Activated T-helper 17 cell treated with anti-CD3 and anti-CD28 coated beads, Interleukin-2, amount 50 U/mL, for 72 hours (primary cell): ENCODE measurements at places on chromosomes 1 and 21.

DNA sequence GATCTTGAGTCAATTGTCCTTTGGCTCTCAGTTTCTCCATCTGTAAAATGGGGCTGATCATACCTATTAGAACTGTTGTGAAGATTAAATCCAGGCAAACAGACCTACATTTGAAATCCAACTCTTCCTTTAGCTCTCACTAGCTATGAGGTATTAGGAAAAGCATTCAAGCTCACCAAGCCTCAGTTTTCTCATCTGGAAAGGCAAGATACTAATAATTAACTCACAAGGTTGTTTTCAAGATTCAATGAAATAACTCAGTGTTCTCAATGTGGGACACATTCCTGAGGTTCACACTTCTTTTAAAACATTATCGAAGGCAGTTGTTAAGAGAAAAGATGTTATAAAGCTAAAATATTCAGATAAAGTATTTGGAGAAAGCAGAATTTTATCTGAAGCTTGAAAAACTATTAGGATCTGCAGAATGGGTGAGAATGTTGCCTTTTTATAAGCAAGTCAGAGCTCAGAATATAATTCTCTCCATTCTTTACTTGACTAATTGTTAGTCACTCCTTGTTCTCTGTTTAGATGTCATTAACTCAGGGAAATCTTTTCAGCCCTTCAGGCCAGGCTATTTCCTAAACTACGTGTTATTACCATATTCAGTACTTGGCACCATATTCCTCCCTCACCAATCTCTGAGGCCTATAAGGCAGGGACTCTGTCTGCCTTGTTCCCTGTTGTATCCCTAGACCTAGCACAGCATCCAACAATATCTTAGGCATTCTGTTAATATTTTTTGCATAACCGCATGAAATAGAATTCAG, 72.0 kb upstream of the VAV3 start:
- no peak for ATAC-seq

- no peak for ATAC-seq
Measured at GRCh38 chr1:161164901-161165610, 1.2 kb upstream of the PPOX start.

GRCh38 chr1:184494929-184495328, 108.1 kb downstream of the C1orf21 start:
- ATAC-seq = no peak

DNA sequence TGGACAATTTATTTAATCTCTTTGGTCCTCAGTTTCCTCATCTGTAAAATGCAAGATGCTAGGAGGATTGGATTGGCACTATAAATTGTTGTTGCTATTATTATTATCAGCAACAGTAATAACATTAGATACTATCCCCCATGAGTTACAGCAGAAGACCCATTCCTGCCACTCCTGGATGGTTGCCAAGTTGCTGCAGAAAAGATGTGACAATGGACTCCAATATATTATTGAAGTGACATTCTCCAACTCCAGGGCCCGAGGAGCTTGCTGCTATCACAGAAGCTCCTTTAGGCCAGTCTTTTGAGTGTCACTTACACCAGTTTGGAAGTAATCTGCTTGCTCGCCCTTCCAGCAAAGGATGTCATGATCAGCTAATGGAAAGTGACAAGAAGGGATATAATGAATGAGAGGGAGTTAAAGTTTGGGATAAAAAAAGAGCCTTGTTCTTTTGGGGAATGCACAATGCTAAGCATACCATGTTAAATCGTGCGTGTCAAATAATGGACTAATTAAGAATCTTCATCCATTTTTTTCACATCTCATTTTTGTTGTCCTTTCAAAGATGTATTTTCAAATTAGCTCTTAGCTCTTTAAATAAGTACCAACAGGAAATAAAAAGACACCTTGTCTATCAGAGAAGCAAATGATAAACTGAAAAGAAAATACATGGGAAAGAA, 19.5 kb upstream of the PROX1 start:
- no peak for ATAC-seq

DNA sequence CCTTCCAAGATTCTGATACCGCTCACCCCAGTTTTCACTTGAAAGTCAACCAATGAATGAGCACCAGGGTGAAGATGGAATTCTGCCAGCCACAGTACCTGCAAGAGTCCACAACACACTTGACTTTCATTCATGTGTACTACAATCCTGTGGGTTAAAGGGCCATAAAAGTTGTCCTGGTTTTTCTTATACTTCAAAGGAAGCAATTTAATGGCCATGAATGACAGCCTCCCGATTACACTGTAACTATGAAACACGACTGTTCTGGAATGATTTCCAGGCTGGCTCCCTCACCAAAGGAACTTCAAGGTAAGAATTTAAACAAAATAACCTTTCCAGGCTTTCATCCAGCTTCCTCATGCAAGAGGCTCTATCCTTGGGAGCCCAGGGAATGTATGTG, 502.8 kb downstream of the SMYD3 start:
- no peak for ATAC-seq

DNA sequence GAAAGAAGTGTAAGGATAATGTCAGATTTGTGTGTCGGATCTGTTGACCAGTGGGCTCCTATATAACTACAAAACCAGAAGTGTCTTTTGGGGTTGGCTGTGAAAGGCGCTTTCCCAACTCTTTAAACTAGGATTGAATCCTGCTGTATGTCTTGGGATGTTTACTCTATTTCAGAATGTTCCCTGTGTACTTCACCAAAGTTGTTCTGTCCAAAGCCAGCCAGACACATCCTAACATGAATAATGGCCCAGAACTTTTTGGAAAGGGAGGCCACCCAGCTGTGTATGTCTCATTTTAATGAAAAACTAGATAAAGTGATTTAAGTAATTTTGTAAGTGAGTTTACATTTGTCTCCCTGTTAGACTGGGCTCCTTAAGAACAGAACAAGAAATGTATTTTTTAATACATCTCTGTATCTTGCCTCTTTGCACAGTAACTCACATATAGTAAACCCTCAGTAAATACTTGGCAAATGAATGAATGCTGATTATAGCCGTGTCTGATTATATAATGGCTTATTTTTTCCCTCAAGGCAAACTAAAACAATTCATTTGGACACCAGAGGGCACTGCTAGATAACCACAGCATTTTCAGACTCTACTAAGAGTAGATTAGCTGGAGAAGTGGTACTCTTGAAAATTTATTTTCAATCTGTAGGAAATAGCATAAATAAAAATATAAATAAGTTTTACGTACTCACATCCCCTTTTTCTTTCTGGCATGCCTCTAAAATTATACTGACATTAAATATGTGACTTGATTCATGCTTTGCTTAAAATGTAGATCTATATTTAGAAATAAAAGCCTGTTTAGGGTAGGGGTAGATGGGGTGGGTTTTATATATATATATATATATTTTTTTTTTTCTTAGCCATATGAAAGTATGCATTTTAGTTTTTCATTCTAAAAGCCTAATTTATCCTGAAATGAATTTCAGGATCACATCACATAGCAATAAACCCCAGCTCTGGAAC, 23.8 kb downstream of the TSEN15 start:
- ATAC-seq = no peak

- ATAC-seq = no peak
Measured at GRCh38 chr1:145912128-145912641, 2.3 kb upstream of the ITGA10 start.

GRCh38 chr1:84735483-84735882, 45.2 kb upstream of the SSX2IP start:
- no peak for ATAC-seq

- no peak for ATAC-seq
Measured at GRCh38 chr1:228365271-228366061, 41.2 kb downstream of the TRIM11 start.

DNA sequence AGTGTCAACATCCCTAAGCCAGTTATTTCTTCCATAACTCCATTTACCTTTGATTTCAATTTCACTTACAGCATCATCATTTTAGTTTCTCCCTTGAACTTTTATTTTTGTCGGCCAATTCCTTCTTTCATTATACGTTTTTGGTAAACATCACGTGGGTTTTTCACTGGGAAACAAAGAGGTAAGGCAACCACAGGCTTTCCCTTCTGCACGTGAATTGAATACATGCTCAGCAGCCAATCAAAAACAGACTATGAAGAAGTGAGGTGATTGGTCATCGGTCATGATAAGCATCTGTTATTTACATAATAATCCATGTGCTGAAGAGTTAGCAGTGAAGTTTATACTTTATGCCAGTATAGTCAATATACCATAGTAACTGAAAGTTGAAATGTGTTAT, 98.7 kb downstream of the NCAM2 start:
- ATAC-seq = no peak

DNA sequence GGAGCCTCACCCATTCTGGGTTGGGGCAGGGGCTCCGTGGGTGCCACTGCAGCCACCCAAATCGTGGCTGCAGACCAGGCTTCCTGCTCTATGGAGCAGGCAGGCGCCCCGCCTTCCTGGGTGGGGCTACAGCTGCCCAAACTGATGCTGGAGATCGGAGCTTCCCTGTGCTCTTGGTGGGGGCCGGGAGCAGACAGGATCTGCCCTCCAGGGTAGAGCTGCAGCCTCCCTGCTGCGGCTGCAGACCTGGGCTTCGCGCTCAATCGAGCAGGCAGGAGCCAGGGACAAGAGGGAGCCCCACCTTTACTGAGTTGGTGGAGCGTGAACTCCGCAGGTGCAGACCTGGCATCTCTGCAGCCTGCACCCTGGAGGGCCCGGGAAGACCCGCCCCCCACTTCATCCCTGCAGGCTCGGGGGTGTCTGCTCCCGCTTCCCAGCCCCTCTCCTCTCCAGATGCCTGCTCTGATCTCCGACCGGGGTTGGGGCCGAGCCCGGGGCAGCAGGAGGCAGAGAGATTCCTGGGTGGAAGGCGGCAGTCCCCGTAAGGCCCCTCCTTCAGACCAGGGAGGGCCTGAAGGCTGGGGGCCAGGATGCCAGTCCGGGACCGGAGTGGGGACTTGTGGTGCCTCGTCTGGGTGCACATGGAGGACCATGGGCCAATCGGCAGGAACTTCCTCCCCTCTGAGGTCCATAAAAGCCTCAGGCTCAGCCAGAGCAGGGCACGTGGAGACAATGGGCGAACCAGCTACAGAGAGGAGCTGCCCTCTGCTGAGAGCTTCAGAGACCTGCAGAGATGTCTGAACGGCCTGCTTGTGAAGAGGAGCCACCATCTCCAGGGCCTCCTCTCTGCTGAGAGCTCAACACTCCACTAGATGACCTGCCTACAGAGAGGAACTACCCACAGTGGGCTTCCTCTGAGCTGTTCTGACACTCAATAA, 359.3 kb downstream of the SMYD3 start:
- no peak for ATAC-seq

DNA sequence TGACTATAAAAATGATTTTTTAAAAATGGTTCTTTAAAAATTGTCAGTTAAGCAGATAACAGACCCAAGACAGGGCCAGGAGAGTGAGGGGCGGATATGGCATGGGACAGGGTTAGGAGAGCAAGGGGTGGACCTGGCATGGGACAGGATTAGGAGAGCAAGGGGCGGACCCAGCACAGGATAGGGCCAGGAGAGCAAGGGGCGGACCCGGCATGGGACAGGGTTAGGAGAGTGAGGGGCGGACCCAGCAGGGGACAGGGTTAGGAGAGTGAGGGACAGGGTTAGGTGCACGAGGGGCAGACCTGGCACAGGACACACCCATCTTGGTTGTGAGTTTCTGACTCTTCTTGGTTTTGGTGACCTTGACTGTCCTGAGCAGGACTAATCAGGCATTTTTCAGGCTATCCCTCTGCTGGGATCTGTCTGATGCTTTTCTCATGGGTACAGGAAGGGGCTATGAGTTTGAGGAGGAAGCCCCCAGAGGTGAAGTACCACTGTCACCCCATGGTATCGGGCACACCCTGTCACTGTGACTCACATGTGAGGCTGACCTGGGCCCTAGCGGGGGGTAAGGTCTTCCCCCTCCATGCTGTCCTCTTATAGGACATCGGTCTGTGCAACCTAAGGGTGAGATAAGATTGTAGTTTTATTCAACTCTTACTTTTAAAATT, 159.0 kb upstream of the COL6A1 start:
- ATAC-seq = no peak

GRCh38 chr1:221234791-221235190, 355.5 kb downstream of the HLX start:
- no peak for ATAC-seq

DNA sequence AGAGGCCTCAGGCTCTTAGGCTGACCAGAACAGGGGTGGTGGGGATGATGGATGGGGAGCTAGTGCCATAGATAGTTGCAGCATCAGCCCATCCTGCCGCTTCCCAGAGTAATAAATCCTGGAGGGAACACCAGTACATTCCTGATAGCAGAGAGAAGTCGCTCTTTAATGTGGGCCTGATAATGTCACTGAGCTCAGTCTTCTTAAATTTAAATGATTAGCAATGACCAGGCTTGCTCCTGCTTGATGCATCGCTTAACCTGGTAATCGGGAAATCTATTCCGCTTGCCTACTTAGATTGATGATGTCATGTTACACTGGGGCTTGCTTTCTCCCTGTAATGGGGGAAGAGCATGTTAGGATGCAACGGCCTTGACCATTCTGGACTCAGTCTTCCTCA, 218.6 kb upstream of the PLXNA2 start:
- ATAC-seq = no peak

DNA sequence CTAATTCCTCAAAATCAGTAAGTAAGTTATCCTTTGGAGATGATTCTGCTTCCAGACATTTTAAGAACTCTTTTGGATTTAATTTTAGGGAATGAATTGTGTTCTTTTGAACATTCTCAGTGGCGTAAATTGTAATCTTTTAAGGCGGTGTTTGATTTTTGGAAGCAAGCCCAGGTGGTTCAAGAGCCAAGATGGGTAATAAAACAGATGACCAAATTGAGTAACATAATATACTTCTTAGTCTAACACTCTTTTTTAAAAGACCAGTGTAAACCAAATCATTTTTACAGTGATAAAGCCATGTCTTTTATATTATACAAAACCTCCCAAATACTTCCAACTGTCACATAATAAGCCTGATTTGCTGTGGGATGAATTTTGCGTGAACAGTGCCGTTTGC, 133.8 kb downstream of the LRRC40 start:
- ATAC-seq = no peak

GRCh38 chr1:181037386-181037785, 3.6 kb downstream of the MR1 start:
- no peak for ATAC-seq

DNA sequence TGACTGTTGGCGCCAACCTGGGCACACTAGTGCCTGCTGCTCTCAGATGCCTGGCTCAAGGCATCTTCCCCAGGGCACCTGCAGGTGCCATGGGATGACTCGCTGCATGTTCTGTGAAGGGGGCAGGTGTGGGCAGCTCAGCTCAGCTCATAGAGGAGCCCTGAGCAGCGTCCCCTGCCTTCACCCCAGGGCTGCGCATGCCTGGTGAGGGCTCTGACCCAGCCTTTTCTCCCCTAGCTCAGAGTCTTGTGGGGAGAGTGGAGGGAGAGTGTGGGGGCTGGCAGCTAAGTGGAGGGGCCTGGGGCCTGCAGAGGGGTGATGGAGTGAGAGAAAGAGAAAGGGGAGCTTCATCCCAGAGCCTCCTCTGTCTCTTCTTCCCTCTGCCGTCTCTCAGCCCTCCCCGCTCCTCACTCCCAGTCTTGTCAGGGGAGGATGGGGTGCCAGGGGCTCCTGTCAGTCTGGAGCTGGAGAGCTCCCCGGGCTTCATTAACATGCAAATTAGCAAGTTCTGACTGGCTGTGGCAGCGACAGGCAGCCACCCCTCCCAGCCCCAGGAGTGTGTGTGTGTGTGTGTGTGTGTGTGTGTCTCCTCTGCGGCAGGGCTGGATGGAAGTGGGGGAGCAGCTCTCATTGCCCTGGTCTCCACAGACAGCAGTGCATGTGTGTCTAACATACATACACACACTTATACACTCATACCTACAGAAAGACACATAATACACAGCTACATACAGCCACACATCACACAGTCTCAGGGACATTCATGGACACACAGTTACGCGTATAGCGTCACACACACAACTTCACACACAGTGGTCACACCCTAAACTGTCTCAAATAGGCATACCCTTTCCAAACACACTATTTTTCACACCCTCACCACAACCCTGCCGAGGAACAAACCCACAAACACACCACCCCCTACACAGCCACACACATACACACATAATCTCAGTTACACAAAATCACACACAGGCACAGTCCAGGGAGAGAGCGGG, 34.0 kb downstream of the FOXO6 start:
- ATAC-seq = peak; percentile 12
